ENCODE measurements at places on chromosomes 16 and 17.

GRCh38 chr16:79036541-79036940 lies 564.0 kb downstream of the MAF start:
- no peak for DNase-seq

DNA sequence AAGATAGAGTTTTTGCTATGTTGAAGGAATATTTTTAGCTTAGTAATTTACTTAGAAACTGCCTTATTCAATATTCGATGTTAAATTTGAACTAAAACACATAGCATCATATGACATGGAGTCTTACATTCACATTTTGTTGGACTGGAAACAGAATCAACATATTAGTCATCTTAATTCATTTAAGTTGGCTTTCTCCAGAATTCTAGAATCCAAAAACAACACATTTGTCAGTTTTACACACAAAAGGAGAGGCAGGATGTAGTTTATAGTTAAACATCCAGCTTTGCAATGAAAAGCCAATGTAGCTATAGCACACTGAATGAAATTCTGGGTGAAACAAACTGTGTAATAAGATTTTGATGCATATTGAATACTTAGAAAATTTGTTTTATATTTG lies 43.3 kb downstream of the WWOX start:
- DNase-seq, result no peak

DNA sequence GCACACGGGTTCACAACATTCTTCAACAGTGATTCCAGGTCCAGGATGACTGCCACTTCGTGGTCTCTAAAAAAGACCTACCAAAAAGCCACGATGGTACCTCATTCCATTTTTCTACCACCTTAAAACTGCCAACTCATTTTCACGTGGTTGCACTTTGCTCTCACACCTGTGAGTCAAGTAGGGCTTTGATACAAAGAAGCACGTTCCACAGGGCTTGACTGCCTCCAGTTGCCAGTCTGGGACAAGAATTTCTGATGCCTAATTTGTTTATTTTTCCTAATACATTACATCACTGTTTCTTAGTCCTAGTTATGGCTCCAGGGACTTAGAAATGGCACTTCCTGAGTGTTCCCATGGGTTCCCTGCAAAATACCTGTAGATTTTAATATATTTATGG lies 911.6 kb upstream of the EEF2KMT start:
- no peak for DNase-seq

GRCh38 chr17:29057361-29057760 lies 14.4 kb downstream of the PIPOX start:
- DNase-seq, result no peak

DNA sequence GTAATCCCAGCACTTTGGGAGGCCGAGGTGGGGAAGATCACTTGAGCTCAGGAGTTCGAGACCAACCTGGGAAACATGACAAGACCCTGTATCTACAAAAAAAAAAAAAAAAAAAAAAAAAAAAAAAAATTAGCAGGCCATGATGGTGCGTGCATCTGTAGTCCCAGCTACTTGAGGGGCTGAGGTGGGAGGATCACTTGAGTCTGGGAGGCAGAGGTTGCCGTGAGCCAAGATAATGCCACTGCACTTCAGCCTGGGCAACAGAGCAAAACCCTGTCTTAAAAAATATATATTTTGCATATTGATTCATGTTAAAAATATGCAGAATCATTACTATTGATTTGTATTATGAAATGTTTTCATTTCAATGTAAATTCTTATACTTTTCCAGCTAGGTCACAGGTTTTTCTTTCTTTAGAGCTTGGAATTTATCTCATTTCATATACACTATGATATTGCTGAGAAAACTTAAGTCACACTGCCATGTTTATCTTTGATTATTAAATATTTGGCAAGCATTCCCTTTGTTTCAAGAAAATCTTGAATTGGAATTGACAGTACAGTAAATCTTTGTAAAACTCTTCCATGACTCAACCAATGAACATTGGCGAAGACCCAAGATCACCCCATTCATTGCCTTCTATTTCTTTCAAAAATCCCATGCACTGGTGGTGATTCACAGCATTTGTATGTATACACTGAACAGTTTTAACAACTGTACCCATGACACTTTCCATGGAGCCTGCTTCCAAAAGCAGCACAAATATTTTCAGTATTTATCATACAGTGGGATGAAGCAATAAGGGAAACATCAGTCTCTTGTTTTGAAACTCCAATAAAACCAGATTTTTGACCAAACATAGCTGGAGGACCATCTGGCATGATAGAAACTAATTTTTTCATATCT lies 83.5 kb upstream of the TNRC6A start:
- DNase-seq, result no peak

GRCh38 chr16:52068447-52069074 lies 478.4 kb downstream of the TOX3 start:
- DNase-seq, result no peak

- no peak for DNase-seq
Observed at GRCh38 chr17:76178124-76178523, 37.1 kb upstream of the FOXJ1 start.

GRCh38 chr16:10081201-10081940 lies 100.9 kb downstream of the GRIN2A start:
- no peak for DNase-seq

GRCh38 chr17:673200-673681 lies 41.4 kb downstream of the VPS53 start:
- no peak for DNase-seq

DNA sequence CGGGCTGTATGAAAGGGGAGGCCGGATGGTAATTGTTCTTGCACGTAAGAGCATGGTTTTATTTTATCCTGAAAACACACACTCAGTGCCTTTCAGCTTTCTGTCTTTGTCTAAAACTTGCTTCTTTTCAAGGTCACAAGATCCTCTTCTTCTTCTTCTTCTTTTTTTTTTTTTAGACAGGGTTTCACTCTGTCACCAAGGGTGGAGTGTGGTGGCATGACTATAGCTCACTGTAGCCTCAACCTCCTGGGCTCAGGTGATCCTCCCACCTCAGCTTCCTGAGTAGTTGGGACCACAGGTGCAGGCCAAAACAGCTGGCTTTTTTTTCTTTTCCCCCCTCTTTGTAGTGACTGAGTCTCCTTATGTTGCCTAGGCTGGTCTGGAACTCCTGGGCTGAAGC lies 15.9 kb upstream of the ZNF629 start:
- no peak for DNase-seq

DNA sequence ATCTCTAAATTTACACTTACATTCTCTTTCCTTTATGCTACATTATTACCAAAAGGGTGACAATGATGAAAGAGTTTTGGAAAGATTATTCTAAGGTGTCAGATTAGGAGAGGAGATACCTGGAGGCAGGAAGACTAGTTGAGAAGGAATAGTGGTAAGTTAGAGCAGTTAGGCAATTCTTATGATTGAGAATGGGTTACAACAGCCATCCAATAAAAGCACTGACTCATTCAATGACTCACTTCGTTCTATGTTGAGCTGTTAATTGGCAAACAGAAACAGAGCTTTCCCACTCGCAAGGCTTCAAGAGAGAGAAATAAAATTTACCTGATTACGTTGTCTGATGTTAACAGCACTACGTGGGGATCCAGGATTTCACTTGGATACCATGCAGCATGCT lies 5.8 kb downstream of the NUP88 start:
- DNase-seq, result no peak

- no peak for DNase-seq
Observed at GRCh38 chr16:13438064-13438463, 481.9 kb upstream of the ERCC4 start.

- DNase-seq, result no peak
Observed at GRCh38 chr16:31529937-31530312, 2.2 kb downstream of the AHSP start.

DNA sequence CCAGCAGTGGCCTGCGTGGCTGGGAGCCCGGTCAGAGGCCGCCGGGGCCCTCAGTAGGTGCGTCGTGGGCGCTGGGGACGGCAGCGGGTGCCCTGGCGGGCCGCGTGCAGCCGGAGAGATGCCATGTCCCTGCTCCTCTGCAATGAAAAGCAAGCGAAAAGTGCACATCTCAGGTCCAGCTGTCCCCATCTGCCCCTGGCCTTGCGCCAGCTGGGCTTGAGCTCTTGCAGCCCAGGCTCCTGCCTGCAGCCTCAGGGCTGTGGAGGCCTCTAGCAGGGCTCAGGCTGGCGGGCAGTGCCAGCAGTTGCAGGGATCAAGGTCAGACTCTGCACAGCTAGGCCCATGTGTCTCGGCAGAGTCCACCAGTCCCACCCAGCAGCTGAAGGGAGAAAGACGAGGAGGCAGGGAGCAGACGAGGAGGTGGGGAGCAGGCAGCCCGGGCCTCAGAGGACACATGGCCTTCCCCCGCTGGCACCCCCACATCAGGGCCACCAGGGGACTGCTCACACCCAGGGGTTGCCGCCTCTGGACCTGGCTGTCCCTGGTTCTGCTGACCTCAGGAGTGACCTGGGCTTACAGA lies 11.2 kb downstream of the SLC16A3 start:
- DNase-seq, result no peak

DNA sequence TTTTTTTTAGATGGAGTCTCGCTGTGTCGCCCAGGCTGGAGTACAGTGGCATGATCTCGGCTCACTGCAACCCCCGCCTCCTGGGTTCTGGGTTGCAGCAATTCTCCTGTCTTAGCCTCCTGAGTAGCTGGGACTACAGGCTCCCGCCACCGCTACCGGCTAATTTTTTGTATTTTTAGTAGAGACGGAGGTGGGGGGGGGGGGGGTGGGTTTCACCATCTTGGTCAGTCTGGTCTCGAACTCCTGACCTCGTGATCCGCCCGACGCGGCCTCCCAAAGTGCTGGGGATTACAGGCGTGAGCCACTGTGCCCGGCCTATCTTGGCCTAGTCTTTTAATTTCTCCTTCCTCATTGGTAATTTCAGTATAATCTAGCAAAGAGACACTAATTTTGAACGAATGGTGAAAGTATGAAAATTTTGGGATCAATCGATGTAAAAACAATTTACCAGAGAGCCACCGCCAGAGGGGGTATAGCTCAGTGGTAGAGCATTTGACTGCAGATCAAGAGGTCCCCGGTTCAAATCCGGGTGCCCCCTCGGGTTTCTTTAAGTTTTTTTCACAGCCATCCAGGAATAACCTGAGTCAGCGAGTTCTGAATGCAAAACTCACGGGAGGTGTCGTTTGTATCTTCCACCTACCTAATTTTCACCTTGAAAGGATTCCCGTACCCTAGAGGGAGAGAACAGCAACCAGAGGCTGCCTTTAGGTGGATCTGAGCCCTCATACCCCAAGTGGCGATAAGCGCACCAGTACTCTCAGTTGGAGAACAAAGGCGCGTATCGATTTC lies 2.5 kb upstream of the LASP1 start:
- DNase-seq, result peak; percentile 71

- no peak for DNase-seq
Observed at GRCh38 chr17:57499648-57500049, 243.3 kb downstream of the MSI2 start.

- no peak for DNase-seq
Observed at GRCh38 chr16:87227296-87227951, 89.8 kb downstream of the C16orf95 start.

DNA sequence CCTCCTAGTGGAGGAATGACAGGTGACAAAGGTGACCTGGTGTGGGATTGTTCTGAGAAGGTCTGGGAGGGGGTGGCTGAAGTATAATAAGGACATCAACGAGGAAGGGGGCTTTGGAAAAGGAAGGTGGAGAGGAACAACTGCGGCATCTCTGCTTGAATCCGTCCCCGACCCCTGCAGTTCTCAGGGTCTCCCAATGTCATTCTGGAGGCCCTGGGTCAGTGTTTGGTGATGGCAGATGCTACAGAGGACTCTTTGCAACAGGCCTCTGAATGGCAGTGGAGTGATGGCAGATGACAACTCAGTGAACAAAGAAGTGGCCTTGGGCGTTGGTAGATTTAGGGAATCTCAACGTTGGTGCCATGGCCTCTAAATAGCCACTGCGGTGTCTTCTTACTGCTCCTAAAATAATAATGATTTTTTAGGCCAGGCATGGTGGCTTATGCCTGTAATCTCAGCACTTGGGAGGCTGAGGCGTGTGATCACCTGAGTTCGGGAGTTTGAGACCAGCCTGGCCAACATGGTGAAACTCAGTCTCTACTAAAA lies 1.3 kb downstream of the ENGASE start:
- DNase-seq, result no peak

- no peak for DNase-seq
Observed at GRCh38 chr17:9924735-9925191, 19.7 kb upstream of the RCVRN start.

DNA sequence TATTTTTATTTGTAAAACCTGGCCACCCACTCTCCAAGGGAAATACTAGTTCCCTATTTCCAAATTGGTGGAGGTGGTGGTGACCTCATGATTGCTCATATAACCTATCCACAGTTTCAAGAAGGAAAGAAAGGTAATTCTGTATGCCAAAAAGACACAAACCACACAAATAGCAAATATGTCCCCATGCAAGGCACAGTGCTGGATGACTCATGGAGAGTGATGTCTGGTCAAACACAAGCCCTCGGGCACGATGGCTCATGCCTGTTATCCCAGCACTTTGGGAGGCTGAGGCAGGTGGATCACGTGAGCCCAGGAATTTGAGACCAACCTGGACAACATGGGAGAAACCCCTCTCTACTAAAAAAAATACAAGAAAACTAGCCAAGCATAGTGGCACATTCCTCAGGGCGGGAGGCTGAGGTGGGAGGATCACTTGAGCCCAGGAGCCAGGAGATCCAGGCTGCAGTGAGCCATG lies 64.2 kb downstream of the GNA13 start:
- DNase-seq, result no peak

DNA sequence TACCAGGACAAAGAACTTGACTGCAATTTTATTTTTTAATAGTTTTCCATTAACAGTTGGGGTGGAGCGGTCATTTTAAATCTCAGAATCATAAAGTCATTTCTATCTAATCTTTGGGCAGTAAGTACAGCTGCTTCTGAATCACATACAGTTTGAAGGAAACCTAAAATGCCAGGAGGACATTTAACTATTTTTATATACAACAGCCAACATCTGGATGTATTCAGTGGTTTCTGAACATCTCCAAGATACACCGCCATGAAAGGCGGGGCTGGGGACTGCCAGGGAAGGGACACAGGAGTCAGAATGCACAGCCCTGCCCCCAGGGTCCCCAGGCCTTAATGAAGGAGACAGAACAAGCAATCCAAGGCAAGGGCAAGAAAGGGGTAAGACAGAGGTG lies 392.3 kb downstream of the SLC39A11 start:
- DNase-seq, result no peak

- no peak for DNase-seq
Observed at GRCh38 chr16:70790815-70791214, 10.1 kb downstream of the VAC14 start.

- no peak for DNase-seq
Observed at GRCh38 chr17:40547785-40548478, 17.3 kb downstream of the CCR7 start.
